Epithelial cell of prostate (primary cell): ENCODE measurements at places on chromosomes 7 and 10.

DNA sequence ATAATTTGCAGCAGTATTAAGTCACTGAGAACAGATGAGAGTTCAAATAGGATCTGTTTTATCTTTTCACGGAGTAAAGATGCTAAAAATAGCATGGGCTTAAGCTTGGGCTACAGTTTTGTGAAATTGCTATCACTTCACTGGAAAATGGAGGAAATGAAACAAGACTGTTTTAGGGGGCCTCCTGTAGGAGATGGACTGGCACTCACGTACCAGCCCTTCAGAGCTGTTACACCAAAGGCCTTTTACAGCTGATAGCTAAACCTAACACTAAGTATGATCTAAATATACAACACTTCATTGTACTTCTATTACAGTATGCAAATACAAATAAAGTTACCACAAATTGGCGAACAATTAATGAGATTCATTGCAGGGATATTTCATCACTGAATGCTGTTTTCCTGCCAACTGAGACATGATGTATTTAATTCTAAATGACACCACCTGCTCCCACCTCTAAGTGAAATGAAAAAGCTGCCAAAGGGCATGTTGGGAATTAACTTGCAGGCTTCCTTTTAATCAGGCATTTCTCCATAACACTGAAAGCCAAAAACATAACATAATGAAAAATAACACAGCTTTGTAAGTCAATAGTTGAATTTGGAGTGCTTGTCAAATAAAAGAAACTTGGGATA, 304.5 kb upstream of the LRRN3 start:
- DNase-seq = no peak

DNA sequence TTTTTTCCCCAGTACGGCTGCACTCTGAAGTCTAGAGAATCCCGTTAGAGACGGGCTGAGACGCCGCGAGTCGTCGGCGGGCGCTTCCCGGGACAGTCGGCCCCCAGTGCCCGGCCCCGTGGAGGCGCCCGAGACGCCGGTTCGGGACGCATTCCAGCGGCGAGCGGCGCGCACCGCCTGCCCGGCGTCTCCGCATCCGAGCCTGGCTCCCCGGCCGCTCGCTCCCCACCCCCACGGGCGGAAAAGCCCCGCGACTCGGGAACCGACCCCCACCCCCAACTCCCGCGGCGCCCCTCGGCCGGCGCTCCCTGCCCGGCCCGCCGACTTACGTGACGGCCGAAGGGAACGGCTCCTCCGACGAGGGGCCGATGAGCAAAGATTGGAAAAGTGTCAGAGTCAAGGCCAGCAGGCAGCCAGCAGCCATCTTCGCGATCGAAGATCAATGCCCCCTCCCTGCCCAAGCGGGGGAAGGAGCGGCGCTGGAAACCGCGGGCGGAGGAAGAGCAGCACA, 486 bp downstream of the CACNA2D1 start:
- no peak for DNase-seq

- DNase-seq = no peak
Measured at GRCh38 chr7:90946730-90947501, 317.3 kb upstream of the FZD1 start.

DNA sequence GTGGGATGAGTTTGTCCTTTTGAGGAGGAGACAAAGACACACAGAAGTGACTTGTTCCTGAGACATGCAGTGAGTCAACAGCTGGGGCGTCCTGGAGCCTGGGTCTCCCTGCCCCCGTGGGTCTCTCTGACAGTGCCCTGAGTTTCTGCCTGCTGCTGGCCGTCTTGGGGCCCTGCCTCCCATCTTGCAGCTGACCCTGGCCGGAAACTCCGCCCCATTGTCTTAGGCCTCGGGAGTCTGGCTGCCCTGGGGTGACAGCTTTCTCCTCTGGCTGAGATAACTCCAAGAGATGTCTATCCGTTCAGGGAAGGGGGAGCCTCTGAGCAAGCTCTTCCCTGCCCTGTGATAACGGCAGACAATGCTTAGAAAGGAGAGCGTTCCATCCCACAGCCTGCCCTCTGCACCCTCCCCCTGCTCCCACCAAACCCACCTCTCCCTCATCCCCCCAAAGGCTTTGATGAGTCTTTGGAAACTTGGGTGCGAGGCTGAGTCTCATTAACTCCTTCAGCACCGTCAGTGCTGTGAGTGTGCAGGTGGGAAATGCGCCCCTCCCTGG, 69.5 kb upstream of the PODXL start:
- DNase-seq = no peak

GRCh38 chr7:17501441-17502212, 203.2 kb downstream of the AHR start:
- DNase-seq = no peak

DNA sequence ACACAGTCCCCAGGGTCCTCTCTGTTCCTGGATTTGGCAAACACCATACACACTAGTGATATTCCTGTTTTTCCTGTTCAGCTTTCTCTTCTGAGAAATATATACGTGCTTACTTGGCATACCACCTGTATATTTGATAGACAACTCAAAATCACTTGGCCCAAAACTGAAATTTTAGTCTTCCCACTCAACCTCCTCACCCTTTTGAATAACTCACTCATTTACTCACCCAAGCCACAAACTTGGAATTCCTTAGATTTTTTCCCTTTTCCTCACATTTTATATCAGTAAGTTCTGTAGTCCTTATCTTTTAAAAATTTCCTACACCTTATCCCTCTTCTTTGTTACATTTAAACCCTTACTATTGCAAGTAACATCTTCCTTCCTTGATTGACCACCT, 143.4 kb downstream of the PPP1R3A start:
- DNase-seq = no peak

GRCh38 chr7:982511-983003, 424 bp upstream of the CYP2W1 start:
- no peak for DNase-seq

GRCh38 chr7:111516612-111517011, 45.7 kb downstream of the IMMP2L start:
- DNase-seq = peak; percentile 53

GRCh38 chr10:133261726-133262325, 14.8 kb downstream of the ADAM8 start:
- no peak for DNase-seq

- no peak for DNase-seq
Measured at GRCh38 chr7:143300959-143301935, 13.1 kb downstream of the CASP2 start.
